ENCODE measurements at places on chromosomes 12 and 14.

- no peak for DNase-seq
Measured at GRCh38 chr14:61524936-61525292, 170.4 kb upstream of the HIF1A start.

DNA sequence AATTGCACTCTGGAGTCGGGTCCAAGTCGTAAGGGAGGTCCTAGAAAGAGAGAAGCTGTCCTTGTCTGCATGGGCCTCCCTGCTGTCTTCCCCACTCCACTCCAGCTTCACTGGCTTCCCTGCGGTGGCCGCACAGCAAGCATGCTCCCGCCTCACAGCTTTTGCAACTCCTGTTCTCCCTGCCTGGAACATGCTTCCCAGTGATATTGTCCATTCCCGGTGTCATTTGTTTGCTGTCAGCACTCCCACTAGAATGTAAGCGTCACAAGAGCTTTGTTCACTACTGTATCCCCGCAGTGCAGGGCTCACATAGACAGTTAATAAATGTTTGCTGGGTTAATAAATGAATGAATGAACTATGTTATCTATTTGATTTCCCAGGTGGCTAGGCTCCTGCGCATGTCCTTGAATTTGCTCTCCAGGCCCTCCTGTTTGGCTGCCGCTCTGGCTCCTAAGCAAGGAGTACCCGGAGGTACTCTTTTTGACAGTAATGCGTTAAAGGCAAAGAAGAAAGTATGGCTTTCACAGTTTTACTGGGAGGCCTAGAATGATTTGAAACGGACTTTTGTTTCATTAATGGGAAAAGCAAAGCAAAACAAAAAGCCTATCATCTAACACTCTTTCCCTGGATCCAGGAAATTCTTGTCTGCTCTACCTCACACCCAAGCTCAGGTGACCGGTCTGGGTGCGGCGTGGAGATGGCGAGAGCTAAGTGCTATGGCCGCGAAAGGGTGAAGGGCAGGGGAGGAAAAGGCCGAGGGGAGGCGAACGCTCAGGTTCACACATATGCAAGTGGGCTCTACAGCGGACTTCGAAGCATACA lies 6.2 kb upstream of the SLC7A7 start:
- DNase-seq = no peak

DNA sequence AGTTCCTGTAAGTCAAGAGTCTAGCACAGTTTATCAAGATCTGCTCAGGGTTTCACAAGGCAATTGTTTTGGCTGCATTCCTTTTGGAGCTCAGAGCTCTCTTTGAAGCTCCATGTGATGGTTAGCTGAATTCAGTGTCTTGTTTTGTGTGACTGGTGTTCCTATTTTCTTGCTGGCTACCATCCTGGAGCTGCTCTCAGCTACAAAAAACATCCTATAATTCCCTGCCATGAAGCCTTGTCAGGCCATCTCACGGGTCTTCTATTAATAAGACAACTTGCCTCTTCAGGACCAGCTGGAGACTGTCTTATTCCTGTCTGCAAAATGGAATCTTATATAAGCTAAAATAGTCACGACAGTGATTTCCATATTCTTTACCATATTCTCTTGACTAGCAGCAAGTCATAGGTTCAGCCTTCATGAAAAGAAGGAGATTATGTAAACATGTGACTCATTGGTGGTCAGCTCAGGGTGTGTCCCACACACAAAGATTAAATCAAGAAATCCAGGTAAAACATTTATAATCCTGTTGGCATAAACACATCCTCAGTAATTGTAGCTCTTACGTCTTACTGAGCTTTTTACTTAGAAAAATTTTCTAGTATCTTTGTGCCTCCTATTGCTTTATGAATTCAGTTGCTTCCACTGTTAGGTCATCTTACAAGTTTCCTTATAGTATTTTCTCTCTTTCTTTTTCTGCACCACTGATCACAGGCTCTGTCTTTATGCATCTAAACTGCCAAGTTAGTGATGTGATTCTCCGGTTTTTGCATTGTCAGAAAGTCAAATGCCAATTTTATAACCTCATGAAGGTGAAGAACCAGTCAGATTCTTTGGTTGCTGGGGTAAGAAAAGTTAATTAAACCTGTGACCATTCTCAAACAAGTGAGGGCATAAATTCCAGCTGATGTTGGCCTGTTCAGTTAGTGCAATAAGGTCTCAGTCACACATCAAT lies 378.5 kb upstream of the MGAT4C start:
- no peak for DNase-seq

- no peak for DNase-seq
Measured at GRCh38 chr14:20809917-20810316, 7.3 kb upstream of the RNASE1 start.

GRCh38 chr12:43273467-43273866 lies 278.5 kb downstream of the ADAMTS20 start:
- no peak for DNase-seq

DNA sequence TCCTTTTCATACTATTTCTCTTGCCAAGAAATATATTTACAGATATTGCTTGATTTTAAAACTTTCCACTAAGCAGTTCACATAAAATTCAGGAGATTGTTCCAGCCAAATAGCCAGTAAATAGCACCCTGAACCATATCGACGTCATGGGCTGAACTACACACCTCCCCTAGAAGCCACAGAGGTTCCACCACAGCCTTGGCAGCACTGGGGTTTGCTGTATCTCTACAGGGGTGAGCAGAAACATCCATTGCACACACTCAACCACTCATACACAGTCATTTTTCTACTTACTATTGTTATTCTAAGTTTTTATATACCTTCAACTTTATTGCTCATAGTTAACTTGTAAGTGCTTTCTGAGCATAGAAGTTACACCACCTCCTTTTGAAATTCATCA lies 8.1 kb upstream of the EIF2S3B start:
- no peak for DNase-seq

DNA sequence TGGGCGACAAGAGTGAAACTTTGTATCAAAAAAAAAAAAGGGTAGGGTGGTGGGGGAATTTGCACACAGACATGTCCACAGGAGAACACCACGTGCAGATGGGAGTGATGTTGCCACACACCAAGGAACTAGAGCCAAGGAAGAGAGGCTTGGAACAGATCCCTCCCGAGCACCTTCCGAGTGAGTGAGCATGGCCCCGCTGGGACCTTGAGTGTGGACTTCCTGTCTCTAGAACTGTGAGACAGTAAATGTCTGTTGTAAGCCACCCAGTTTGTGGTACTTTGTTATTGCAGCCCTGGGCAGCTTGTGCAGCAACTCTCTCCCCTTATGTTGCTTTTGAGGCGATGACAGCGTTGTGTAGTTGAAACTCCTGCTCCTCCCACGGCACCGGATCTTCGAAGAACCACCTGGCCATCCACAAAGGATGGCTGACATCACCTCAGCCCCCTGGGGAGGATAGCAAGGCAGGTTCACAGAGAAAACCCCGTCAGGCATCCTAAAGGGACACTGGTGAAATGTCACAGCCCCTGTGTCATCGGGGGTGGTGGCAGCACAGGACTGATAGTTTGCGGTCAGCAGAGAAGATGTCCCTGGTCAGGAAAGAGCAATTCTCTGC lies 54.7 kb upstream of the PLEKHG3 start:
- DNase-seq = no peak

DNA sequence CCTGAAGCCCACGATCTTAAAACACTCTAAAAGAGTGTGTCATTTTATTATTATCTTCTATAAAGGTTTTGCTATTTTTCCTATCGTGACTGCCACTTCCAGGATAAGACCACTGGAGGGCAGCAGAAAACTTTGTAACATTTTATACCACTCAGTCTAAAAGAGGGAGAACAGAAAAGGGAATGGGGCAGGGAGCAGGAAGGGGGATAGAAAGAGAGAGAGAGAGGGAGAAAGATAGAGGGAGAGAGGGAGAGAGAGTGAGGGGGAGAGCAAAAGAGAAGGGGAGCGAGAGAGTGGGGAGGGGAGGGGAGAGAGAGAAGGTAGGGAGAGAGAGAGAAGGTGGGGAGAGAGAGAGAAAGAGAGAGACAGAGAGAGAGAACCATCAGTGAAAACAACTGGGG lies 2.0 kb upstream of the ART4 start:
- DNase-seq = no peak

GRCh38 chr14:100416921-100417860 lies 94.1 kb downstream of the SLC25A47 start:
- DNase-seq = peak; percentile 41

All from caudate nucleus (tissue), 63 donors.